NCI-H2029 treated with DMSO at 0.1 percent for 48 hours (cell line): ENCODE measurements at places on chromosomes 11 and 22.
A peak's percentile ranks its signal among the peaks of the same experiment; 100 is the strongest.

DNA sequence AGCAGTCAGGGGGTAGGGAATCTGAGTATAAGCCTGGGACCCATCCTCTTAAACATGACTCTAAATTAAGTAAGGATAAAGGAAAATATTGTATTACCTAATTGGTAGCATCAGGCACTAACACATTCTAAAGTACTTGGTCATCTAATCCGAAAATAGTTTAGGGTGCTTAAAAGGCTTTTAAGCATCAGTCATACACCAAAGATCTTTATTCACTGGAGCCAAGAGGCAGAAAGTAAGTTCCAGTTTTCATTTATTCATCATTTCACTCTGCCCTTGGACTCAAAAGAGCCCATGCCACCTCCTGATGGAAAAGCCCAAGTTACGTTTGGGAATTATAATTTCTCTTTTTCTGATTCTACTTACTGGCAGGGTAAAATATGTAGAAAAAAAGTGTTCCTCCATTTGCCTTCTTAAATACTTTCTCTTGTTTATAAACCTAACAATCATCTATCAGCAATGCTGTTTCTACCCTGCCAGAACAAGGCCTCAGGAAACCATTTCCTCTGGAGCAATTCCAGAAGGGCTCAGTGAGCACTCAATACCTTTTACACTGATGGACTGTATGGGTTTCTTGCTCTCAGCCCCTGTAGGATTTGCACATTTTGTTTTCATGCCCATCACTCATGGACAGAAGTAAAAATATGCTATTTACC is 120.1 kb upstream of the SLC5A12 start:
- no peak for DNase-seq

DNA sequence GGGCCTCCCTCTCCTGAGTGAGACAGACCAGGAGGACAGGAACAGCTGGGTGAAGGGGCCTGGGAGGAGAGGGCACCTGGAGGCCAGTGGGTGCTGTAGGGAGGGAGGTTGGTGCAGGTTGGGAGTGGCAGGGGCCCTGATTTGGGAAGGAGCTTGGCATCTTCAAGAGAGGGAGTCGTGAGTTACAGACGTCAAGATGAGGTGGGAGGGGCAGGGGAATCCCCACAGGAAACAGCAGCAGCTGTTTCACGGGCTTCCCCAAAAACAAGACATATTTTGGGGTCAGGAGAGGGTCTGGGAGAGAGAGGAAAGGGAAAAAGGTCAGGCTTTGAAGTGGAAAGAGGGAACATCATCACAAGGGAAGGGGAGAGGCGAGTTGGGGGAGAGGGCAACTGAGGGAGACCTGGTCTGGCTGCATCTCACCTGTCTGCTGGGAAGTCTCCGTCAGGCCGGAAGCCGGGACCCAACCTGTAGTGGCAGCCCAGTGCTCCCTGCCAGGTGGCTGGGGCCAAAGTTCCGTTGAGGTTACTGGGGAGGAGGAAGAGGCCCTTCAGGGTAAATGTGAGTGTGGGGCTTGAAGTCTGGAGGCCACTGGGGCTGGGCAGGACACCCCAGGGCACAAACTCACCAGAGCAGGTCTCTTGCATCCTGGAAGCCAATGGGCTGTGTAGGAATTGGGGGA is 4.4 kb downstream of the NAALADL1 start:
- DNase-seq = no peak

DNA sequence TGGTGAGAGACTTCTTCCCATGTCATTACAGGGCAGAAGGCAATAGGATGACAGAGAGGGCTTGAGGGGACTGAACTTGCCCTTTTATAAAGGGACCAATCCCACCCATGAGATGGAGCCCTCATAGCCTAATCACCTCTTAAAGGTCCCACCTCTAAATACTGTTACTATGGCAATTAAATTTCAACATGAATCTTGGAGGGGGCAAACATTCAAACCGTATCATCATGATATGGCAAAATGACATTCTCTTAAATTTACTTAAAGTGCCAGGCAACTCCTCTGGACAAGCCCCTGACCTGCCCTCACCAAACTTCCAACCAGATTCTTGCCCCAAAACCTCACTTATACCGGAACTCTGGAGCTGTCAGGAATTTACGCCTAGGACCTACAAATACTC is 100.8 kb upstream of the OR5AK2 start:
- no peak for DNase-seq

- DNase-seq = peak; percentile 41
Measured at GRCh38 chr22:27241430-27242321, 559.9 kb downstream of the MN1 start.

DNA sequence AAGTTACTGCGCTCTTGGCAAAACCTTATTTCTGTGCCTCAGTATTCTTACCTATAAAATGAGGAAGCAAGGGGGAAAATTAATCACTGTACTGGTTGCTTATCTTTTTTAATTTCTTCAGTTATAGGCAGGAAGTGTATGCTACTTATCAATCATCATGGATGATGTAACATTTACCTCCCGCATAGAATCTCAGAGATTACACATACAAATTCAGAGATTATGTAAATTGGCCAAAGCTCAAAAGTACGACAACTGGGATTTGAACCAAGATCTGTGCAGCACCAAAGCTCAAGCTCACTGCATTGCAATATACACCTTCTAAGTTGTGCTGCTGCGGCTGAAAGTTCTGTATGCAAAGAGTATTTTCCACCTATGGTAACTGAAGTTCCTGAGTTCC is 83.0 kb downstream of the PDHX start:
- no peak for DNase-seq

GRCh38 chr11:112611771-112612170 is 349.4 kb upstream of the NCAM1 start:
- DNase-seq = no peak
